ENCODE measurements at places on chromosomes 4 and X.

DNA sequence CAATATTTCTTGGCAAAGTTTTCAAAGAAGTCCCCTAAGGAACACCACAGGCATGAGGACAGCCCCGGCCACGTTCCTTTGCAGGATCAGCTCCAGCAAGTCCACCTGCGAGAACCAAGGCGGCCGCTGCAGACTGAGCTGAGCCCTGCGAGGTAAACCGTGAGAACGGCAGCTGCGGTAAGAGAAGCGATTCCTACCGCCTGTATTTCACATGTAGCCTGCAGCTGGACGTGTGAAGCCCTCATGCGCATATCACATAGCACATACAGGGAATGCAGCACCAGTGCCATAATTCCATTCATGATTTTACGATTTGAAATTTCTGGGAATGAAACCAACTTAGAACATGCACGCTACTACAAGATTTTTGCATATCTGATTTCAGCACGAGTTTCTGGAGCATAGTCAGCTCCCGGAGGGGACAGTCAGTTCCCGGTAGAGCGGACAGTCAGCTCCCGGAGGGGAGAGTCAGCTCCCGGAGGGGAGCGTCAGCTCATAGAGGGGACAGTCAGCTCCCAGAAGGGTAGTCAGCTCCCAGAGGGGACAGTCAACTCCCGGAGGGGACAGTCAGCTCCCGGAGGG, 41.7 kb downstream of the FGFRL1 start:
- DNase-seq: no peak

GRCh38 chrX:19658030-19658429, 142.7 kb upstream of the MAP3K15 start:
- no peak for DNase-seq

- DNase-seq: no peak
These were observed 6.3 kb downstream of the MAGEB1 start for GRCh38 chrX:30253257-30253656.

GRCh38 chr4:134328741-134329140, 127.2 kb upstream of the PABPC4L start:
- DNase-seq: no peak

GRCh38 chr4:139740531-139741041, 75.0 kb downstream of the MGST2 start:
- no peak for DNase-seq

- DNase-seq: peak; percentile 10
These were observed 13.6 kb downstream of the CHST7 start for GRCh38 chrX:46587158-46587557.

DNA sequence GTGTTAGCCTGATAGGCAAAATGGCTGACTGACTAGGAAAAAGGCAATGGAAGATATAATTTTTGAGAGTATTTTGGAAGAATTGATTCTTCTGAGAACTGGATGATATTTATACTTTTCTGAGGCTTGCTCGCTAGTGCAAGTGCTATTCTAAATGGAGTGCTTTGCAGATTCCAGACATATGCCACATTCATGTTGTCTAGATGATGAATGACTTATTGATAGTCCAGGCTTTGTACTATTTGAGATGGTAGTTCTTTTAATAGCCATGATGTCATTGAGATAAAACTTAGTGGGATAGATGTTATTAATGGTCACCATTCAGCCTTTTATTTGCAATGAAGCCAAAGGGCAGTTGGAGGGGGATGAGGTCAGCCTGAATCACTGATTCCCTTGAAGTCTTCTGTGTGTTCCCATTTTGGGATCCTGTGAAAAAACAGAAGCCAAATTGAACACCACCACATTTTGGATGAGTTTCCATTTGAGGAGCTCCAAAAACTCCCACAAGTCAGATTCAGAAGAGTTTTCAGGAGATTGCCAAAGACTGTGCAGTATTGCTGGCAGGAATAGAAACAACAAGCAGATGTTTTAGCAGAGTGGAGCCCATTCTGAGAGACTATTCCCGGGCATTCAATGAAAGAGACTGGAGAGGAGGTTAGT, 184.1 kb downstream of the IL1RAPL2 start:
- no peak for DNase-seq

- DNase-seq: no peak
These were observed 70.0 kb downstream of the NYX start for GRCh38 chrX:41516999-41517765.

- peak; percentile 38 for DNase-seq
These were observed 425.3 kb downstream of the SPRY1 start for GRCh38 chr4:123821861-123822260.

DNA sequence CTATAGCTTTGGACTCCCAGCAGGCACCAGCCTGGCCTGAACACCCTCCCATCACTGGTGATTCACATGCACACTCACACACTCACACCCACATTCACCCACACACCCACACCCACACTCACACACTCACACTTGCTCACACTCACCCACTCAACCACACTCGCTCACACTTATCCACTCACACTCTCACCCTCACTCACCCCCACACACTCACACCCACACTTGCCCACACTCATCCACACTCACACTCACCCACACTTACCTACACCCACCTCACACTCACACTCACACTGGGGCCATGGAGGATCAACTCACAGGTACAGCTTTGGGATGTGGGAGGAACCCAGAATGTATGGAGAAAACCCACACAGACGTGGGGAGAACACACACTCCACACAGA, 548.2 kb upstream of the FAT1 start:
- DNase-seq: no peak

DNA sequence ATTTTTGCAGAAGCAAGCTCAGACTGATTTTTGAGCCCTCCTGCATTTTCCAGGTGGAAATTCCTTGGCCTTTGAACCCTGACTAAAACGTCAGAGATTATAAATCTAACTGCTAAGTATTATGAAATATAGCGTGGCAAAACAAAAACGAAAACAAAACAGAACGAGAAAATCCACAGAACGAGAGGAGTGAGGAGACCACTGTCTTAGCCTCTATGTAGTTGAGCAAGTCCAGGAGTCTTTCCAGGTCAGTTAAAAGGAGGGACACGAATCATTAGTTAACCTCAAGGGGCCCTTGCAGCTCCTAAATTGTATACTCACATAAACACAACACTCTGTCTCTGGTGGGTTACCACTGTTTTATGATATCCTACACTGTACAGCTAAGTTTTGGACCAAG, 80.2 kb downstream of the SYNPO2 start:
- no peak for DNase-seq

- DNase-seq: no peak
These were observed 10.6 kb upstream of the GPR174 start for GRCh38 chrX:79133904-79134303.

DNA sequence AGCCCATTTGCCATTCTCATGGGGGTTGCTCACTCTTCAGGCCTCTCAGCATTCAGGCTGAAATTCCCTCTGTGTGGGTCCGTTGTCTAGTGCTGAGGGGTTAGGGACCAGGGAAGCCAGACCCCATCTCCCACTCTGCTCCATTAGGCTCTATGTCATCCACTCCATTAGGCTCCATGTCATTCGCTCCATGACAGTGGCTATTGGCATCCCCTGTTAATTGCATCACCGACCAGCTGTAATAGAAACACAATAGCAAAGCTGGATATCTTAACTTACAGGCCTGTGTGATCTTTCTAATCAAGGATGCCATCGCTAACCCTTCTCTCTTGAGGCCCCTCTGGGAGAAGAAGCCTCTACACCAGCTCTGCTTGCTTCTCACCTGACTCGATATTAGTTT, 25.7 kb upstream of the ZNF518B start:
- DNase-seq: no peak

DNA sequence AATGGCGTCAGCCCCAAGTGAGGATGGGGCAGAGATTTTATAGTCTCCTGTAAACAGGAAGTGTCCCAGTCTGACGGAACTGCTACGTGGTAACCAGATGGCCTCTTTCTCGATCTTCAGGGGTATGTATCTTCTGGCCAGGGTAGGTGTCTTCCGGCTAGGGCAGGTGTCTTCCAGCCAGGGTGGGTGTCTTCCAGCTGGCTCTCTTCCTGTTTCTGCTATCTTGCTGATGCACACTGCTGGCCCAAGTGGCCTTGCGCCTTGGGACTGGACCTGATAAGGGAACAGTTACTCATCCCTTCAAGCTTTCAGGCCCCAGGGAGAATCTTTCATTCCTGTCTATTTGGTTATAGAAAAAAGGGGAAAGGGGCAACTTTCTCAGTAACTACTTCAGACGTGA, 178.7 kb upstream of the MAGEE2 start:
- no peak for DNase-seq

DNA sequence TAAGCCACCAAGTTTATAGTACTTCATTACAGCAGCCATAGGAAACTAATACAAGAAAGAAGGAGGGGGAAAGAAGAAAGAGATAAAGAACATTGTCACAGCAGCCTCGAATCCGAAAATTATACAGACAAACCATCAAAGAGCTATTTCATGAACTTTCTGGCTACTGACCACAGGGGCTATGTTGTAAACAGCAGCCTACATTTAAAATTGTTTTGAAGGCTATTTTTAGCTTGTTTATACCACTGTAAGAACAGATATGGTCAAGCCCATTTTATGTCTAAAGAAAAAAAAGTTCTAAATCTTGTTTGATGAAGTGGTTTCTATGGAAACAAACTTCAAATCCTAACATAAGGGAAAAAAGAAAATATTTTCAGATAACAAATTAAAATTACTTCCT, 282.1 kb downstream of the GABRG1 start:
- no peak for DNase-seq

GRCh38 chrX:23871905-23872546, 35.7 kb downstream of the APOO start:
- no peak for DNase-seq
